ENCODE measurements at places on chromosomes 16 and 17.

DNA sequence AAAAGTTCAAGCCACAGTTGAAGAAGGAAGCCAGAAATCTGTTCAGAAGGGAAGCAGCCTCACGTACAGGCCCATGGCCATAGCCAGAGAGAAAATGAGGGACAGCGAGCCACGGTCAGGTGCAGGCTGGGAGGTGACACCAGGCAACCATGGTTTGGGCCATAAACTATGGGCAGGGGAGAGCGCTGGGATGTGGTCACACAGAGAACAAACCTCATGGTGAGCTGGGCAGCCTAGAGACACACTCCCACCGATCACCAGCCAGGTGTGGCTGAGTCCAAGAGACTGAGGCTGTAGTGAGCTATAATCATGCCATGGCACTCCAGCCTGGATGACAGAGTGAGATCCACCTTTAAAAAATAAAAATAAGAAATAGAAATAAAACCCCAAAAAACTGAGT is 76.5 kb downstream of the NETO2 start:
- no peak for DNase-seq

DNA sequence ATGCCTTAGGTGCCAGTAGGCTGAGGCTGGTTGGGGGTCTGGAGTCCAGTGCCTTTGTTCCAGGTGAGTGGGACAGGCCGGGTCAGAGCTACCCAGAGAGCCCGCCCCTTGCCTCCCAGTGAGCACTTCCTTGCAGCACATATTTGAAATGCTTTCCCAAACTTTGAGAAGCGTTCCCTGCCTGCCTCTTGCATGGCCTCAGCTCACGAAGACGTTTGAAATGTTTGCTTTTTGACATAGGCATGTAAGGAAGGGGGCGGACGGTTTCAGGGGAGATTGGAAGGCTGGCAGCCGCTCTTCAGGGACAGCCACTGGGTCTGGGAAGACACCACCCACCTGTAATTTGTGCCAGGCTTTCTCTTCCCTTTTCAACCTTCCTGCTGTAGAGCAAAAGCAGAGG is 5.1 kb upstream of the FOXL1 start:
- no peak for DNase-seq

- DNase-seq: no peak
Observed at GRCh38 chr16:84614968-84615813, 2.7 kb downstream of the COTL1 start.

DNA sequence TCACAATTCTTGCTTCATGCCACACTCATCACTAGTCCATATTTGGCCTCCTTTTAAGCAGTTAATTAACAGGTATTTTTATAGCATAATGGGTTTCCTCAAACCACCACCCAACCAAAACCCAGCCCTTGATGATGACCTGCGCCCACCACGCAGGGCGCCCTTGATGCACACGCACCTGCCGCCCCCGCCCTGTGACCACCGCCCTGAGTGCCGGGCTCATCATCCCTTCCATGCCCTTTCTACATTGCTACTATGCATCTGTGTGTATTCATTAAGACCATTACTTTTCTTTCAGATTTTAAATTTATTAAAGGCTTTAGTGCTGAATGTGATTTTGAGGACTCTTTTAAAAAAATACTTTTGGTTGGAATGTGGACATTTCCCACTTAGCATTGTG is 204.8 kb upstream of the CHMP6 start:
- DNase-seq: no peak

GRCh38 chr17:82878527-82878926 is 38.7 kb upstream of the ZNF750 start:
- no peak for DNase-seq

- no peak for DNase-seq
Observed at GRCh38 chr17:79252886-79253285, 178.3 kb downstream of the ENGASE start.

All from right renal pelvis (tissue), 4 donors.